Mesangial cell (primary cell): ENCODE measurements at places on chromosomes 7 and 10. TPM values are rescaled to one million over a fixed set of nuclear protein-coding genes. Genes with fewer than 3 reads are reported as not detected.

Gene SGCE
- 45.8 and 57.7 TPM in 2 replicates for total RNA-seq

Gene FAM25A
- total RNA-seq: not detected in 2 replicates

Gene TSPAN15
- total RNA-seq: 2.6 and 9.5 TPM in 2 replicates

Gene EPO
- total RNA-seq: not detected in 2 replicates

Gene CBLL1
- total RNA-seq: 13.0 and 16.1 TPM in 2 replicates

Gene SAMD9L
- under 0.01 and 0.25 TPM in 2 replicates for total RNA-seq

Gene BAMBI
- total RNA-seq: 8.6 and 26.4 TPM in 2 replicates

Gene IDI2
- total RNA-seq: not detected in 2 replicates

Gene EPHB6
- 4.2 and 5.5 TPM in 2 replicates for total RNA-seq

Gene PDE6C
- not detected in 2 replicates for total RNA-seq

Gene PHF14
- total RNA-seq: 9.0 and 9.6 TPM in 2 replicates

Gene GIMAP7
- not detected in 2 replicates for total RNA-seq

Gene FGL2
- under 0.01 TPM in 1 of 2 replicates, not detected in the other for total RNA-seq

Gene GTPBP10
- total RNA-seq: 5.7 and 10.1 TPM in 2 replicates

Gene WNT8B
- not detected in 2 replicates for total RNA-seq

Gene SYT15
- 0.16 and 0.89 TPM in 2 replicates for total RNA-seq

Gene NIPSNAP2
- 48.2 and 64.8 TPM in 2 replicates for total RNA-seq

Gene IGF2BP3
- 27.7 and 39.0 TPM in 2 replicates for total RNA-seq

Gene PHKG1
- not detected in 2 replicates for total RNA-seq

Gene SLC26A3
- not detected in 2 replicates for total RNA-seq

Gene MYH16
- 1.1 TPM in 1 of 2 replicates, not detected in the other for total RNA-seq

Gene AZGP1
- 0.49 TPM in 1 of 2 replicates, not detected in the other for total RNA-seq

Gene STAM
- total RNA-seq: 13.9 and 17.0 TPM in 2 replicates

Gene ARMS2
- not detected in 2 replicates for total RNA-seq

Gene DDX56
- 56.5 and 84.1 TPM in 2 replicates for total RNA-seq

Gene MYO3A
- total RNA-seq: 0.16 and 1.0 TPM in 2 replicates

Gene GHRHR
- not detected in 2 replicates for total RNA-seq

Gene CALN1
- total RNA-seq: not detected in 2 replicates
